ENCODE measurements at places on chromosomes 1 and 21.
A peak's percentile ranks its signal among the peaks of the same experiment; 100 is the strongest.

GRCh38 chr1:164058198-164058597 is 500.8 kb upstream of the PBX1 start:
- no peak for DNase-seq

DNA sequence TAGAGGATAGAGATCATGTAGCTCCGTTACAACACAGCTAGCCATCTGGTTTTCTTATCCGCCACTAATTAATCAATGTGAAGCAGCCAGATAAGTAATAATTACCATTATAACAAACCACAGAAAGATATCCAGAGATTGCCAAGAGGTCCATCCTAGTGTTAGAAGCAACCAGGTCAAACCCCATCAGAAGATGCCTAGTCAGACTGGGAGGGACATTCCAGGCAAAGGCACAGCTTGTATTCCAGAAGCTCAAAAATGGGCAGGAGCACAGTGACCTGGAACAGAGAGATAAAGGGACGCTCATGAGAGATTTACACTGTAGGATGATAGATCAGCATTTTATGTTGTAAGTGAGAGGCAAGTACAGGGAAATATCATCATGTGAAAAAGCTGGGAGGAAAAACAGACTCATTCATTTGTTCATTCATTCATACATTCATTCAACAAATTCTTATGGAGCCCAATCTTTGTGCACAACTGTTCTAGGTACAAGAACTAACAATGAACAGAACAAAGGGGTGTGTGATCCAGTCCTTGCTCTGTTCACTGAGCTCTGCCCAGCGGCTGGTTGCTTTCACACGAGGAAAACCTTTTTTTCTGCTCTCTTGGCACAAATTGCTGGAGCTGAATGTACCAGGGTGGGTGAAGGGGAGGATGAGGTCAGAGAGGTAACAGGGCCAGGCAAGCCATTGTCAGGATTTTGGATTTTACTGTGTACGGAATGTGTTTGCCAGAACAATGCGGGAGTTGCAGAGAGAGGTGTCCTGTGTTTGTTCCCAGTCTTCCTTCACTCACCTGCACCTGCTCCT is 240.8 kb upstream of the FGGY start:
- no peak for DNase-seq

- DNase-seq = no peak
Observed at GRCh38 chr1:173871500-173871899, 3.3 kb downstream of the ZBTB37 start.

DNA sequence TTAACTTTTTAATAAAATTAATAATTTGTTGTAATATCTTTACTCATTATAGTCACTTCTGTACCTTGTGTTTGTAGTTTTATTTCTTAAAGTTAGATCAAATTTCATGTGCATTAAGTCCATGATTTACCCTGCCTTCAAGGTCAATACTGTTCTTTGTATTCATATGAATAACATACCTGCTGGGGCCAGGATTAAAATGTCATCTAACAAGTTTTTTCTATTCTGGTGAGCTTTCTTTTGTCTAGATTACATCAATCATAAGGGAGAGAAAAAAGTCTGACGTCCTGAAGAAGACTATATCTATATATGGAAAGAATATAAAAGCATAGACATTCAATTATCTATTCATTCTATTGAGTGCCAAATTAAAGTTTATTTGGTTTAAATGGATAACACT is 232.6 kb downstream of the COL11A1 start:
- DNase-seq = no peak

DNA sequence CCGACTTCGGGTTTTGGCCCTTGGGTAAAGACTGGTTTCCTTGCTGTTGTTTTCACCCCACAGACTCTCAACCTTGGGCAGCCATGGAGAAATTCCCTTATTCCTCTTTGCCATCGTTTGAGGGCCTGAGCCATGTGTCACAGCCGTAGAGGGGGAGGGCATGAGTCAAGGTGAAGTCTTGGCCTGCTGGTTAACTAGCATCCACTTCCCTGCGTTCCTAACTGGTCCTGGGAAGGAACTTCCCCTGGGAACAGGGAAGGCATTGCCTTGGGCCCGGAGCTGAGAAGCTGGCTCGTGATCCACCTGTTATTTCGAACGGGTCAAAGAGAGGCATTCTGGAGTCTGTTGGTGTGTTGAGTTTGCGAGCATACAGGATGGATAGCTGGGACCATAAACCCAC is 464.9 kb downstream of the CAMTA1 start:
- no peak for DNase-seq

- DNase-seq = no peak
Observed at GRCh38 chr1:210978316-210978973, 155.5 kb downstream of the KCNH1 start.

GRCh38 chr1:150995460-150995859 is 11.2 kb downstream of the MINDY1 start:
- no peak for DNase-seq

GRCh38 chr1:47592296-47593012 is 154.6 kb downstream of the FOXD2 start:
- no peak for DNase-seq

DNA sequence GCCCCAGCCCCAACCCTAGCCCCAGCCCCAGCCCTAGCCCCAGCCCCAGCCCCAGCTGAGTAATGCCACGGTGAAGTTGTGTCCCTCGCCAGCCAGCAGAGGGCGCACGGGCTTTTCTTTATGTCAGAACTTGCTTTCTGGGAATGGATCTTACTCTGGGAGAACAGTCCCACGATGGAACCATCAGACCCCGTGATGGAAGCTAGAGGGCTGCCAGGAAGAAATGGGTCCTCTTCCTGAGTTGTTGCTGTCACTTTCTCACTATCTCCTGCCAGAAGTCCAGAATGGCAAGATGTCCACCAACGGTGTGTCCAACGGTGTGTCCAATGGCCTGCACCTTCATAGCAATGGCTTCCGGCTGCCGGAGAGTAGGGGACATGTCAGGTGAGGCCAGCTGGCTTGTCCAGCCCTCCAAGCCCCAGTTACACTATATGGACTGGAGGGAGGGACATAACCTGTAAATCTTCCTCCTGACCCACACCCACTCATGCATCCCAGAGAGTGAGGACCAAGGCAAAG is 25.1 kb upstream of the TMEM222 start:
- DNase-seq = no peak

DNA sequence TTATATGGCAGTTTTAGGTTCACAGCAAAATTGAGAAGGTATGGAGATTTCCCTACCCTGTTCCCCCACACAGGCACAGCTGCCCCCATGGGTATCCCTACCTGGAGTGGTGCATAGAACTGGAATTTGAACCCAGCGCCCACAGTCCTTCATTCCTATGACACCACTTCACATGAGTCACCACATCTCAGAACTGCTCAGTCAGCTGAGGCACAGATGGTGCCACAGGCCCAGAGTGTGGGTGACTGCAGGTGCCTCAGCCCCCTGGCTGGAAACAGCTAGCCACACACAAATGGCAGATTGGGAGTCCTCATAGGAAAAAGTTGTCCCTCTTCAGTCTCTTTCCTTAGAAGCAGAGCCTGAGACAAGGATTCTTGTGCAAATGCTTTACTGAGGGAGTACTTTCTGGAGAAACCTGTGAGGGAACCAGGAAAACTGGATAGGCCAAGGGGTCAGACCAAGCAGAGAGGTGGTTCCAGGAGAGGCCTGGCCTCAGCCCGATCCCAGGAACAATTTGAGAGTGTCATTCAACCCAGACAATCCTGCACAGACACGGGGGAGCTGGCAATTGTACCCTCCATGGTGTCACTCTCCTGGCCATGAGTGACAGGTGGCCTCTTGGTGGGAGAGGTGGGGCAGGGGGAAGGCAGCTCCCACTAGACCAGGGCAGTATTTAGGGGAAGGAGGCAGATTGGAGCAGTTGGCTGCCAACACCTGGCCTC is 6.9 kb downstream of the PLA2G2D start:
- no peak for DNase-seq

DNA sequence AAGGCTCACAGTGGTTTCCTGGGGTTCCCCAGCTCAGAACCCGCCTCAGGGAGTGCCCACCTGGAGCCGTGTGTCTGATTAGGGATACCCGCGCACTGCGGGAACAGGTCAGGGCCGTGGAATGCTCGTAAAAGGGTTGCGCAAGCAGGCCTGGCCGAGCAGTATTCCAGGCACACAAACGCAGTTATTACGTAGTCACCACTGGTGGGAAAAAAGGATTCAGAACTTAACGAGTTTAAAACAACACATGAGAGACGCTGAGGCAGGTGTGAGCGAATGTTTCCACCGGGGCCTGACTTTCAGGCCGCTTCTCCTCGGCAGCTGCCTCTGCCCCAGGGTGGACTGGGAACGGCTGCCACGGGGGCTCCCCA is 18.2 kb downstream of the PLCH2 start:
- DNase-seq = peak; percentile 60

DNA sequence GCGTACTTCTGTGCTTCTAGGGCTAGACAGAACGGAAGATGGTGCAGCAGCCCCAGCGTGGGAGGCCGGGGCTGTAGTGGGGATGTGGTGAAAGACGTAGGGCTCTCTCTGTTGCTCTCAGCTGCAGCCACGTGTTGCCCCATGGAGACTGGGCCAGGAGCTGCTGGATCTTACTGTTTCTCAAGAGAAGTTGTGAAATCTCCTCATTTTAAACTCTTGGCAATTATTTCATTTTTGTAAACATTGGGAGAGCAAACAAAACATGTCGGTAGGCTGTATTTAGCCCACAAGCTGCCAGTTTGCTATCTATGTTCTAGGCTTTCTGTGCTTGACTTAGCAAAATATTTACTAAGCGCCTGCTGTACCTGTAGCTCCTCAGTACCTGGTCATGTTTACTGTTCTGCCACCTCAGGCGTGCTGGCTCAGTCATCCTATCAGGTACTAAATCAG is 15.9 kb upstream of the ELOA start:
- DNase-seq = no peak

DNA sequence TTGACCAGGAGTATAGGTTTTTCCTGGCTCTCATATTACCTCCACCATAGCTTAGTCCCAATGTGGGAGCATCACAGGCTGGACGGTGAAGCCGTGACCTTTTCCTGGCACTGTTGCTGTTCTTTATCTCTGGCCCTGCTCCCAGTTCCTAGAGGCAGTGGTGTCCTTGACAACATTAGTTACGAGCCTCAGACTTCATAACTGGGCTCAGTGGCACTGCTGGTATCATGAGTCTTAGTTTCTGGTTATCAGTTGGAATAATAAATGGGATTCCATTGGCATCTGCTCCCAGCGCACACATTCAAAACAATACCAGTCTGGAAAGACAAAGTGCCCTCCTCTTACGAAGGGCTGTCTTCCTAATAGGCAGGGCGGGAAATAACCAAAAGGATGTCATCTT is 8.0 kb downstream of the RNPEP start:
- DNase-seq = no peak

- no peak for DNase-seq
Observed at GRCh38 chr1:177181631-177182291, 11.0 kb downstream of the BRINP2 start.

- no peak for DNase-seq
Observed at GRCh38 chr1:64906447-64906846, 59.9 kb downstream of the JAK1 start.

- no peak for DNase-seq
Observed at GRCh38 chr1:52771384-52771783, 45.1 kb downstream of the ZYG11B start.

DNA sequence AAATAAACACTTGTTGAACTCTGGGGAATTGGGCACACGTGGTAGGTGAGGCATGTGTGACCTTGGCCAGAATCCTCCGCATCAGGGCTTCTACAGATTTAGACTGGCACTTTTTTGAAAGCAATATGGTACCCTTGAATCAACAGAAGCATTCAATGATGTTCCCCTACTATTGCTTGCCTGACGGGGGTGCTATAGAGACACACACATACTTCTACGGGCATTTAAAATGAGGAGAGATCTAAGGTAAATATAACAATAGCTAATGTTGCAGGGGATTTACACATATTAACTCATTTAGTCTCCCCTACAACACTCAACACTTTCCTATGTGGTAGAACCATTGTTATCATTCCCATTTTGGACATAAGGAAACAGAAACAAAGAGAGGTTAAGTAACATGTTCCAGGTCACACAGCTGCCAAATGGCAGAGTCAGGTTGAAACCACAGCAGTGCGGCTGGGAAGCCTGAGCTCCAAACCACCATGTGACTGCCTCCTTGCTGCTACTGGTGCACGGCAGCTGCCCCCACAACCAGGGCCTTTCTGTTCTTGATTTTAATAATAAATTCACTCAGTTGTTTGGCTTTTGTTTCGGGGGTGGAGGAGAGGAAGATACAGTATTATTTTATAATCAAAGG is 147.4 kb downstream of the ZNF281 start:
- DNase-seq = no peak

DNA sequence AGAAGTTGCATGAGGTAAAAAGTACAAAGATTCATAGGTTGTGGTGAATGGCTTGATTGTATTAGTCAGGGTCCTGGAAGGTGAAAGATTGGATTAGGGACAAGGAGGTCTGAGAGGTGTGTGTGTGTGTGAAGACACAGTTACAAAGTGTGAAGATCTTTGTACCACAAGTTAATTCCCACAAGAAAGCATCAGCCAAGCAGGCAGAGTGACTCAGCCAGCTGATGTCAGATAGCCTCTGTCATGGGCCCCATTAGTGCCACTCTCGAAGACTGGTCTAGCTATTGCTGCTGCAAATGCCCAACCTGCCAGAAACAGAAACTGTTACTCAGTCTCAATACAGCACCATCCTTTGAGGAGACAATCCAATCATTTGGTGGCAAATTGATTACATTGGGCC is 96.5 kb downstream of the DTL start:
- no peak for DNase-seq

DNA sequence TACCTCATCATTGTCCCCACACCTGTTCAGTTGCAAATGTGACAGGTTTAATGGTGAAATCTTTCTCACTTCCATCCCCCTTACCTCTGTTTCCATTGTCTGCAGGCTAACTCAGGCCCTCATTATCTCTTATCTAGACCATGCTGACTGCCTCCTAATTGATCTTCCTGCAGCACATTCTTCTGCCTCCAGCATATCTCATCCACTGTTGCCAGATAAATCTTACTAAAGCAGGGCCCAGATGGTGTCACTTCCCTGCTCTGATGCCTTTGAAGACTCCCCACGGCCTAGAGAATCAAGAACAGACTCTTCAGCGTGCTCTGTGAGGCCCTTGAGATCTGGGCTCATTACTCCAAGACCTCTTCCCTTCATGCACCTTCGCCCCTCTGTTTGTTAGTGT is 230.1 kb downstream of the DUSP10 start:
- DNase-seq = no peak

- DNase-seq = no peak
Observed at GRCh38 chr1:67274623-67275325, 32.9 kb upstream of the IL12RB2 start.

- no peak for DNase-seq
Observed at GRCh38 chr1:112383759-112384370, 12.1 kb upstream of the CTTNBP2NL start.

GRCh38 chr1:158972841-158973240 is 36.9 kb upstream of the IFI16 start:
- no peak for DNase-seq

GRCh38 chr1:61904354-61904753 is 162.1 kb downstream of the PATJ start:
- no peak for DNase-seq
